ENCODE measurements at places on chromosomes 3 and 15. TPM values are rescaled to one million over a fixed set of nuclear protein-coding genes. Genes with fewer than 3 reads are reported as not detected.

- no peak for DNase-seq
Measured at GRCh38 chr3:172173316-172174254, 134.2 kb downstream of the FNDC3B start.

DNA sequence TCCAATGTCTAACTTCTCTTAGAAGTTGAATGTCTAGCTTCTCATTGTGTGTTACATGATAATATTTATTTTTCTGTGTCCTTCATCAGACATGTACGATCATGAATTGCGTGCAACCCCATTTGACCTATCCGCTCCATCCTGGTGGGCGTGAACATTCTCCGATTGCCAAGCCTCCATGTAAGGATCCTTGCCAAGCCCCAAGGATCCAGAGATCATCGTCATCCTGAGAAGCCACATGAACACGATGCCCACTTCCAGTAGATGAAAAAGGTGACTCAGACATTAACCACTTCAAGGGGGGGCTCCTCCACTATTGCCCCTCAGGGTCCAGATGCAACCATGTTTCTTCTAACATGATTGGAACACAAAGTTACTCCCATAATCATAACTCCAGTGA is 25.5 kb upstream of the KNG1 start:
- DNase-seq, result no peak

The TMEM207 gene
- total RNA-seq, result not detected

- DNase-seq, result no peak
Measured at GRCh38 chr3:16828815-16829214, 55.9 kb upstream of the PLCL2 start.

GRCh38 chr3:170469151-170470062 is 50.7 kb downstream of the CLDN11 start:
- no peak for DNase-seq

- no peak for DNase-seq
Measured at GRCh38 chr3:33722626-33723370, 4.7 kb upstream of the CLASP2 start.

- no peak for DNase-seq
Measured at GRCh38 chr3:160098261-160098908, 109.8 kb downstream of the IL12A start.

The PP2D1 gene
- total RNA-seq, result not detected

GRCh38 chr3:36842275-36842674 is 77.9 kb upstream of the DCLK3 start:
- DNase-seq, result no peak

DNA sequence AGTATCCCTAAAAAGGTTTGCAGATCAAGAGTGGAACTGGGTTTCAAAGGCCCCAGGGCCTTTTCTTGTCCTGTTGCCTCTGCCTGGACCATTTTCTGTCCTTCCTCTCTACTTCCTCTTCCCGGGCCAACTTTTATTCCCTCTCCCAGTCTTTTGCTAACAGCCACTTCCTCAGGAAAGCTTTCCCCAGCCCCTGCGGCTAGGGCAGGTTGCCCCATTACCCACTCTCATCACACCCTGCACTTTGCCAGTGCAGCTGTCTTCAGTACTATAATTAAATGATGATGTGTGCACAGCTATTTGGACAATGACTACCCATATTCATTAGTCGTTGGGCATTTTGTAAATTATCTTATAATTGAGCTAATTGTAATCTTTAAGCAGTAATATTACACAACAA is 150.5 kb upstream of the THBS1 start:
- no peak for DNase-seq

GRCh38 chr15:101092156-101092866 is 159.5 kb downstream of the CHSY1 start:
- DNase-seq, result no peak

GRCh38 chr15:55589287-55589686 is 1.1 kb upstream of the PYGO1 start:
- no peak for DNase-seq

DNA sequence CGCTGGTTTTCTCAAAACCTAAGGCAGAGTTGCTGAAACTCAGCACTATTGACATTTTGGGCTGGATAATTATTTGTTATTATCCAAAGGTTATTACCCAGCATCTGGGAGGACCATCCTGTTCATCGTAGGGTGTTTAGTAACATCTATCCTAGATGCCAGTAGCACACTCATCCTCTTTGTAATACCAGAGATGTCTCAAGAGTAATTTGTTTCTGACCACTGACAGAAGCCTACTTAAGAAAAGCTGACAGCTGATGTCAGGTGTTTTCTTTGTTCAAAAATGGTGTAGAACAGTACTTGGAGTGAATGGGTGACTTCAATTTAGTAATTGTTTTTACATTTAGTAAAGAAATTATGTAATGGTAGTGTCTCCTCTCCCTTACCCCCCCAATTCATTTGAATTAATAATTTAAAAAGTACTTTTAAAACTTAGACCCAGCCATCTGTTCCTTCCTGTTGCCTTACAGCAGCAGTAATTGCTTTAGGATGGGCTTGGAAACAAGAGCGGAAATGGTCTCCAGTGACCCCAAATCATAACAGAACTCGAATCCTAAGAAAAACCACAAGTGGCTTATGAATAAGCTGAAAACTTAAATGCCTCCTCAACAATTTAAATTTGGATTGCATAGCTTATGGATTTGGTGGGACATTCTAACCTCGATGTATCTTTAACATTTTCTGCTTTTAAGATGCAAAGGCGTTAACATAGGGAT is 105.4 kb downstream of the PTPRG start:
- DNase-seq, result no peak

DNA sequence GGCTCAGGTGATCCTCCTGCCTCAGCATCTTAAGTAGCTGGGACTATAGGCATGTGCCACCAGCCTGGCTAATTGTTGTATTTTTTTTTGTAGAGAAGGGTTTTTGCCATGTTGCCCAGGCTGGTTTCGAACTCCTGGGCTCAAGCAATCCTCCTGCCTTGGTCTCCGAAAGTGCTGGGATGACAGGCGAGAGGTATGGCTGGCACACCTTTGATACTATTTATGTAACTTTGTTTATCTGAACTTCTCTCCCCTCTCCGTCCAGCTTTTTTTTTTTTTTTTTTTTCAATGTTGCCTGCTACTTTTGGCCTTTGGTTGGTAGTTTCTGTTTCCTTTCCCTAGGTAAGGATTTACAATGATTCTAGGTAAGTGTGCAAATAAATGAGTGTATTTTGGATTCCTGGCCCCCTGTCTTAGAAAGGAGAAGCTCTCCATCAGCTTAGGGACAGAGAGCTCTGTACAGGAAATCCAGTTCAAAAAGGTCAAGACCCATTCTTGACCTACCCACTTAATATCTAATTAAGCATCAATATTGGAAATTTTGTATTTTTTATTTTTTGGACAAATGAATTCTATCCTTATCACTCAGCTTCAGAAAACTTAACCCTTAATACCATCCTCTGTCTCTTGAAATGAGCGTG is 6.8 kb downstream of the ARL6IP5 start:
- DNase-seq, result no peak

The EOMES gene
- total RNA-seq, result 0.32 TPM

DNA sequence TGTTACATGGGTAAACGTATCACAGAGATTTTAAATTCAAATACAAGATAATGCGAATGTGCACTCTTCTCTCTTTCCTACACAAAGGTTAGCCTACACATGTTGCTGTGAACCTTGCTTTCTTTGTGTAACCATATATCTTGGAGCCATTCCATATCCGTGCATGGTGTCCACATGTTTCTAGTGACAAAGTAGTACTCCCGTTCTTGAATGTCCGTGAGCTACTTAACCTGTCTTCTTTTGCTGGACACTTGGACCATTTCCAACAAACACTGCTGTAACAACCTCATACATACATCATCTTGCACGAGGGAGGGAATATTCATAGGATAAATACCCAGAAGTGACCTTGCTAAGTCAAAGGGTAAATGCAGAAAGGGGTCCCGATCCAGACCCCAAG is 75.0 kb downstream of the STRIT1 start:
- DNase-seq, result no peak

The KIF7 gene
- 15.3 TPM for total RNA-seq

The IRAK2 gene
- 2.3 TPM for total RNA-seq

The TIMP4 gene
- 17.0 TPM for total RNA-seq

The ITIH1 gene
- total RNA-seq, result 2.6 TPM

GRCh38 chr3:54157860-54158259 is 35.5 kb downstream of the CACNA2D3 start:
- no peak for DNase-seq

- DNase-seq, result no peak
Measured at GRCh38 chr15:52975941-52976449, 185.9 kb upstream of the ONECUT1 start.

The CCDC39 gene
- total RNA-seq, result 0.90 TPM

The OCA2 gene
- 1.4 TPM for total RNA-seq

The MESD gene
- total RNA-seq, result 21.0 TPM

The SGO1 gene
- total RNA-seq, result 0.23 TPM

DNA sequence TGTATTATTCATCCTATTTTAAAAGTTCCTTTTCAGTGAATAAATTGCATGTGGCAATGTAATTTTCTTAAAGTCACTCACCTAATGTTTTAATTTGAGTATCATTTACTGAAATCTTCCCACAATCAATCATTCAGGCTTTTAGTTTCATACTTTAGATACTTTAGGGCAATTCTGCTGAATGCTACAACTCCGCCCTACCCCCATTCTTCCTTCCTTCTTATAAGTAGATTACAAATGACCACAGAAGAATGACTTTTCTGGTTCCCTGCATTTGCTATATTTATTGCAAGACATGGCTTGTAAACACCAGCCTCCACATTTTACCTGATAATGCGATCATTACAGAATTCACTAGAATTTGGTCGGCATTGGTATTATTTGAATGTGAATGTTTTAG is 1061.9 kb downstream of the FHIT start:
- DNase-seq, result no peak

- DNase-seq, result no peak
Measured at GRCh38 chr3:170307671-170308405, 49.7 kb upstream of the SKIL start.

GRCh38 chr3:147393943-147394883 is 12.1 kb downstream of the ZIC4 start:
- no peak for DNase-seq

GRCh38 chr15:49521802-49522201 is 98.8 kb downstream of the FGF7 start:
- no peak for DNase-seq

GRCh38 chr3:78963771-78964170 is 804.0 kb downstream of the ROBO1 start:
- DNase-seq, result no peak

GRCh38 chr3:178318340-178318739 is 217.9 kb upstream of the KCNMB2 start:
- no peak for DNase-seq

GRCh38 chr3:160280836-160281235 is 55.6 kb downstream of the C3orf80 start:
- DNase-seq, result no peak

The MYLK gene
- total RNA-seq, result 1,187 TPM

GRCh38 chr3:101509281-101509680 is 3.7 kb downstream of the SENP7 start:
- no peak for DNase-seq

The TM4SF1 gene
- total RNA-seq, result 219 TPM

The PYGO1 gene
- total RNA-seq, result 15.4 TPM

DNA sequence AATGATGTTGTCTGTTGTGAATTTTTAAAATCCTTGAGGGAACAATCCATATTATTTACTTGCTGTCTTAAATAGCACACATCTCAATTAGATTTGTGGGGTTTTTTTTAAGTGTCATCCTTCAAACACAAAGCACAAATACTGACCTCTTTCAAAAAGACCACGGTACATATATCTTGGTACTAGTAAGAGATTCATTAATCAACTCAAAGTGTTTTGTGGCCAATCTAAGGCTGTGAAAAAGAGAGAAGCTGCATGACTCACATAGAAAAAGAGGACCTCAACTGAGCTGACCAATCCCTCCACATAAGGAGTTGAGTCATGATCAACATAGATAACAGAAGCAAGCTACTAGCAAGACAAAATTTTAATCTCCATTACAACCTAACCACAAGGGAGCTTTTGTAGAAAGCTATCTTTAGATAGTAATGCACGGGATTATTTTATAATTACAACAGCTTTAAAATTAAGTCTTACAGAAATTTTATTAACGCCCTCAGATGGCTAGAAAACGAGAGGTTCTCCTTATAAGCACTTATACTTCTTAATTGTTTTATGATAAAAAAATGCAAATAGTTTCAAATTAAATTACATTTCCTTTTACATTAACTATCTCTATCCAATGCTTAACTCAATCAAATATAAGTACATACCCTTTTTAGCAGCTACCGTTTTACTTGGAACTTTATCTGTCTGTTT is 60.5 kb downstream of the TOP2B start:
- DNase-seq, result no peak

The UBAP1L gene
- total RNA-seq, result 3.7 TPM

DNA sequence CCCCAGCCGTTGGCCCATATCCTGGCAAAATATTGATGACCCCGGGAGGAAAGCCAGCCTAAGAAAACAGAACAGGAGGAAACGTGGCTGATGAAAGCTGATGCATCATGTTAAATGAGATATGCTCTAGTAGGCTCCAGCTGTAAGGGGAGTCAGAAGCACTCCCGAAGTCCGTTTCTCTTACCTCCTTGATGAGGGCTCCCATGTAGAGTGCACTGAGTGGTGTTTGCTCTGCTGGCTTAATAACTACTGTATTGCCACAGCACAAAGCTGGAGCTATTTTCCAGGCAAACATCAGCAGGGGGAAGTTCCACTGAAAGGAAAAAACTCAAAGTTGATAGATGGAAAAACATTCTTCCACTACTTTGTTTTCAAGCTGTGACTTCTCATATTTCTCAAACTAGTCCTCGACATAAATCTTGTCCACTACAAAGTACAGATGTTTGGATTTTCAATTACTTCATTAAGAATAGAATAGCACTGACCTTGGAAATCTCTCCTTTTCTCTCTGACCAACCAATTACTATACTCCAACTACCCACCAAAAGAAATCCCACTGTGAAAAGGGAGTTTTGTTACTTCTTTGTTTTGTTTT is 72.7 kb downstream of the ALDH1A2 start:
- no peak for DNase-seq

DNA sequence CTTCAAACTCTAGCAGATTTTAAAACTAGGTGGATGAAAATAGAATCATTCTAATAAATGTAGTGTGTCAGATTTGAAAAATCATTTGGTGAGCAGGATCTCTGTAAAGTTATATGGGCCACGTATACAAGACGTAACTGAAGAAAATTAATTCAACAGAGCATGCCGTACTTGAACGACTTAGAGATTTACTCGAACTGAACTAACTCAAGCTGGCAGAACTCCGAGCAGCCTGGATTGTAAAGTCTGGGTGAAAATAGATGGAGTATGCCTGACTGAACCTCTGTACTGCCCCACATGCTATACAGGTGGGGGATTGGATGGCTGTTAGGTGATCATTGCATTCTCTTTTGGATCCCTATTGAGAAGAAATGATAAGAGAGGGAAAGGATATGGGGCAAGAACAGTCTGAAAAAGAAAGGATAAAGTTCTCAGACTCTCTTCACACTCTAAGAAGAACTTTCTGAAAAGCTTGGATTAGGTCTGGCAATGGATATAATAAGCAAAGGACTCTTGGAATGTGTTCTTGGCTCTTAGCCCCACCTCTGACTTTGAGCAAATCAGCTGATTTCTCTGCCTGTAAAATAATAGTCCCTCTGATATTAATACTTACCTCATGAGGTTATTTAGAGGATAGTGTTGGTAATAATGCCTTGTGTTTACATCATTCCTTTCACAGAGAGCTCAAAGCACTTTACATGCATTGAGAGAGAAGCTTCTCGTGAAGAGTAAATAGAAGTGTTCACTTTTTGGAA is 147.5 kb downstream of the FILIP1L start:
- no peak for DNase-seq
